GM23338 (cell line): ENCODE measurements at places on chromosomes 4 and X. TPM values are rescaled to one million over a fixed set of nuclear protein-coding genes. Genes with fewer than 3 reads are reported as not detected.

Gene MAGEB10
- total RNA-seq = not detected in 2 replicates

Gene KDM5C
- total RNA-seq = 139 and 173 TPM in 2 replicates

Gene FGB
- not detected in 2 replicates for total RNA-seq

Gene BMPR1B
- total RNA-seq = 1.0 and 1.6 TPM in 2 replicates

Gene SOWAHD
- total RNA-seq = 3.8 and 5.1 TPM in 2 replicates

- peak; percentile 74 for DNase-seq
Observed at GRCh38 chr4:40228497-40229365, 31.9 kb downstream of the RHOH start.

DNA sequence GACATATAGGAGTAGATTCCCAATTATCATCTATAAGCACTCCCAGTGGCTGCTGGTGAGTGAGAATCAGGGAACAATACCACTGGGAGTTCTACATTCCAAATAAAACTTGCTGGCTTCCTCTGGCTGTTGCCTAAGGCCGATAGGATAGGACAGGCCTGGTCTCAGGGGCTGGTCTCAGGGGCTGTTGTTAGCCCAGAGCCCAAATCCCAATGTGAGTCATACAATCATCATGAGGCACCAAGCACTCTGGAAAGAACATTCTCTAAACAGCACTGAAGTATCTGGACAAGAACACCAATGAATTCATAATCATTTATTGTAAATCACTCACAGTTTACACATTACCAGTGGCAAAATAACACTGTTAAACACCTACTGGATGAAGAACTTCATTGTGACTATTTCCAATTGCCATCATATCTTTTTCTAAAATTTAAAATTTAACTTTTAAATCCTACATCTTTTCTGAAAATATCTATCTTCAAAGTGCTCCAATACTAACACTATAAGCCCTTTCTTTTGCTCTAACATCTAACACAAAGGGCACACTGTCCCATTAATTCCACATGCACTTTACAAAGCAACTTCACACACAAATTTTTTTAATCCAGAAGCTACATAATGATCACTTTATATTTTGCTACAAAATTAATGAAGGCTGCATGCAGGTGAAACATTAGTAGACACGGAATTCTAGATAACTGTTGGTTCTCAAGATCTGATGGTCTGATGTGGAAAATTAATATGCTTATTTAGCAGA, 67.6 kb upstream of the TMEM150C start:
- no peak for DNase-seq

GRCh38 chrX:110691446-110691845, 104.2 kb downstream of the CHRDL1 start:
- DNase-seq = no peak

GRCh38 chr4:7186516-7187167, 5.7 kb upstream of the SORCS2 start:
- no peak for DNase-seq

DNA sequence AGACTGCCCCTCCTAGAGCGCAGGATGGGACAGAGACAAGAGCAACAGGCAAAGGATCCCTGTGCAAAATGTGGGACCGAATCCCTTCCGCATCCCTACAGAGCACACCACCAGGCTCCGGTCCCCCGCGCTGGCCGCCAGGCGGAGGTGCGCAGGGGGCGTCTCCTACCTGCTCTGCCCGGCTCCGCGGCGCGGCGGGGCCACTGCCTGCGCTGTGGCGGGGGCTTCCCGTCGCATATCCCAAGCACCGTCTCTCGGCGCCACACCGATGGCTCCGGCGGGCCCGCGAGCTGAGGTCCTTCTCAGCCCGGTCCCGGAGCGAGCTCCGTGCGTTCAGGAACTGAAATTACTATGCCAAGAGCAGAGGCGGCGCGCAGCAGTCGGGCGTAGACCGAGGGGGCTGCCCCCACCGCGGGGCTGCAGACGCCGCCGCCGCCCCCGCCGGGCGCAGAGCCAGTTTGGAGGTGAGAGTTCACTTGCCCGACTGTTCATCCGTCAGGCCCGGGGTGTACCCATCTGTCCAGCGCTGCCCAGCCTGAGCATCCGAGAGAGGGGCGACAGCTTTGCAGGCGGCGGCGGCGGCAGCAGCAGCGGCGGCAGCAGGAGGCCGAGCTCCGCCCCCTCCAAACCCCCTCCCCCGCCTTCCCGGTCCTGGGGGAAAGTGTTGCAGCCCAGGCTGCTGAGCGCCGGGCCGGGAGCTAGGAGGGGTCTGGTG, at the start of gene GPRIN3:
Gene GPRIN3 (minus strand): TSS at position 355 of the 715 bp plus-strand sequence. CDS start 57,690 bp downstream, outside the sequence.
- DNase-seq = peak; percentile 76

DNA sequence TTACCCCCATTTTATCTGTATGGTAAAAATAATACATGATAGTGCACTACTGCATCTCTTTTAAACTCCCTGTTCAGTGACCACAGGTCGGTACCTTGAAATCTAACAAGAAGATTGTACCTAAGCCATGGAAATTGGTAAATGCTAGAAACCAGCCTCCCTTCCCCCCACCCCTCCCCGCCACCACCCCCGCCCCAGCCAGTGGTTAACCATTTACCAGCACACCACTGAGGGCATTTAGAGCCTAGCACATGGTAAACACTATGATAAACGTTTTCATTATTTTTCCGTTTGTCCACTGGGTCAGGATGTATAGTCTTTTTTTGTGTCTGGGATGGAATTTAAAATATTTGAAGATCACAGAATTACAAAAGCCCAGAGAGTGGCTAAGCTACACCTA, 703 bp upstream of the FTSJ1 start:
- DNase-seq = no peak

GRCh38 chrX:56761167-56761566, 32.1 kb downstream of the NBDY start:
- DNase-seq = no peak

DNA sequence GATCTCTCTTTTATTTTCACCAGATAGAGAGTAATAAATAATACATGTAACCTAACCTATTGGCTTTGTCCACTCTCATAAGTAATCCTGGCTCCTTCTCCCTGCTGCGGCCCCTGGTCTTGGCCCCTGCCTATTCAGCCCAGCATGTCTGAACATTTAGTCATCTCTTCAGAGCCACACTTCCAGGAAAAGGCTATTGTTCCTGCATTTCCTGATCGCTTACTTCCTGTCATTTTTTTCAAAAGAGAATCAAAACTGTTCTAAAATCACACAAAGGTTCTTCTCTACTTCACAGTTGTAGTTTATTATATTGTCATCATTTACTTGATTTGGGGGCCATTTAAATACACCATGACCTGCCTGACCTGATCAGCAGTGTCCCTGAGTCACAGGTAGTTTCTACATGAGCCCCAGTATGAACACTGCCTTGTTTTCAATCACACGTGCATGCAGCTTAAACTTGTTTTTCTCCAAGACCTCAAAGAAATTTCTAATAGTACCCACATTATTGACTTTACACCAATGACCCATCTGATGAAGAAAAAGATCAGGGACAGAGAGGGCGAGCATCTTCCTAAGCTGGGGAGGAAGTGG, 47.4 kb upstream of the KDR start:
- no peak for DNase-seq
